ENCODE measurements at places on chromosomes 16 and 17. TPM values are rescaled to one million over a fixed set of nuclear protein-coding genes. Genes with fewer than 3 reads are reported as not detected.

The CHST4 gene
- 0.47 TPM for total RNA-seq

The ALOX15B gene
- total RNA-seq: not detected

The KRT32 gene
- total RNA-seq: not detected

The SDR42E2 gene
- not detected for total RNA-seq

The CES5A gene
- total RNA-seq: not detected

The NOG gene
- 7.0 TPM for total RNA-seq

The ZG16 gene
- total RNA-seq: not detected

The TMEM238L gene
- not detected for total RNA-seq

The KRT16 gene
- not detected for total RNA-seq

The NMT1 gene
- 103 TPM for total RNA-seq

The FN3KRP gene
- 60.9 TPM for total RNA-seq

The TNFRSF13B gene
- total RNA-seq: not detected

The PABPN1L gene
- total RNA-seq: not detected
